ENCODE measurements at places on chromosomes 12 and 14.

DNA sequence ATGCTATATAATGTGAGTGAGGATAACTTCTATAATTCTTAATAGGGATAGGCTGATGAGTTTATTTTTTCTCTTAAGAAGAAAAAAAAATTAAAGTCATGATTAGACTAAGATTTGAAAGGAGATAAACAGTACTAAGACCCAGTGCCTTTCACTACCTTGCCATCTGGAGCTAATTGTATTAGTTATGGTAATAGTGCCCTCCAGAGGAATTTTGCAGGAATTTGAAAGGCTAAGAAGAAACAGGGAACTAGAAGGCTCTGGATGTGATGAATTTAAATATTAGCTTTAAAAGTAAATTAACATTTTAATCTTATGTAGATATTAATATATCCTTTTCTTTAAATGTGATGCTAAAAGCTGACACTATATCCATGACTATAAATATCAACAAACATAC, 36.6 kb upstream of the PIK3C2G start:
- DNase-seq, result no peak

DNA sequence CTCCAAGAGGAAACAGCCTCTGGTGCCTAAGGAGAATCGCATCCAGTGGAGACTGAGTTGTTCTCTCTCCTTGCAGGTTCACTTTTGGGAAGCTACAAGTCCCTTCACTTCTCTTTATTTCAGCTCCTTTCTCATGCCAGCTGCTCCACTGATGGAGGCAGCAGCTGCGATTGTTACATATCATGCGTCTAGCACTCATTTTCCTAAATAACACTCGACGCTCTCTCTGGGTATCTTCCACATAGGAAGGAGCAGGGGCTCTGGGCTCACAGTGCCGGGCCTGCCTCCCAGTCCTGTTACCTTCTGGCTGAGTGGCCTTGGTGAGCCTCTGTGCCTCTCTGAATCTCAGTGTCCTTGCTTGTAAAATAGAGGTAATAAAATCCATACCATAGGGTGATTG, 162.6 kb upstream of the HIF1A start:
- no peak for DNase-seq

DNA sequence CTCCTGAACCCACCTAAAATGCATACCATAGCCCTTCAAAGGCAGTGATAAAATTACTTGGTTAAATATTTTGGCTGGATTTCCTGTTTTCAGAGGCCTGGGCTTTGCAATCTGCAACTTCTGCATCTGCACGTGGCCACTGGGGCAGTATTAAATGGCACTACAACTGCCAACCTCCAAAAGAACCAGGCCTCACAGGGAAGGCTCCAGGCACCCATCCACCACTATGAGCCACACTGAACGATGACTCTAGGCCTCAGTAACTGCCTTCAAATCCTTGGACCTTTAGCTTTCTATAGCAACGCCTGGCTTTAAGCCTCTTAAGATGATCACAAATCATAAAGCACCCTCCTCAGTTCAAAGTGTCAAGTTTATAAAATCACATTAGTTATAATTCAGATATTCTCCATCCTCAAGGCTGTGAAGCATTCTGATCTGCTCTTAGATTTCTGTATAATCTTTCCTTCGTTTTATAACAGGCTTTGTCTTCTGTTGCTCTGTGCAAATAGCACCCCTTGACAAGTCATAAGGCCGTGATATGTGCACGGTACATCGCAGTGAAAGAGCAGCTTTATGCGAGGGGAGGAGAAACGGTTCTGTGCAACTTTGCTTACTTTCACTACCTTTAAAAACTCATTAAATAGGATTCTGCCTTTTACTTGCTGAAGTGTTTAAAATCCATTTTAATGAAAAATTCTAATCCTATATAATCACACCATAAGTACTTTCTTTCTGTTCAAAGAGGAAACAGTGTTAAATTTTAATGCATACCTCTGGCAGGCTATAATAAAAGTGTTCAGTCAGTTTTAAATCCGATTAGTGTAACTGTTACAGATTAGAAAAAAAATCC, 196.4 kb upstream of the G2E3 start:
- DNase-seq, result no peak

DNA sequence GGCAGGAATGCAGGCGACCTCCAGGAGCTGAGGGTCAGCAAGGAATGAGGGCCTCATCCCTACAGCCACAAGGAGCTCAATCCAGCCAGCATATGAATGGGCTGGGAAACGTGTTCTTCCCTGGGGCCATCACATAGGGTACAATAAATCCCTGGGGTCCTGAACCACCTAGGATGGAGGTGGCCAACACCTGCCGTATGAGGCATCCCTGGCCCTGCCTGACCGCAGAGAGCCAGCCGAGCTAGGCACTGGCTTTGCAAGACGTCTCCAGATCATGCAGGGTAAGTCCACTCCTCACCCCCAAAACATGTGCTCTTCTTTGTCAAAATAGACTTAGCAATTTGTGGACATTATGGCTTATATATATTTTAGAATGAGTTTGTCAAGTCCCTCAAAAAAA, 303.7 kb upstream of the DIO3 start:
- DNase-seq, result no peak

DNA sequence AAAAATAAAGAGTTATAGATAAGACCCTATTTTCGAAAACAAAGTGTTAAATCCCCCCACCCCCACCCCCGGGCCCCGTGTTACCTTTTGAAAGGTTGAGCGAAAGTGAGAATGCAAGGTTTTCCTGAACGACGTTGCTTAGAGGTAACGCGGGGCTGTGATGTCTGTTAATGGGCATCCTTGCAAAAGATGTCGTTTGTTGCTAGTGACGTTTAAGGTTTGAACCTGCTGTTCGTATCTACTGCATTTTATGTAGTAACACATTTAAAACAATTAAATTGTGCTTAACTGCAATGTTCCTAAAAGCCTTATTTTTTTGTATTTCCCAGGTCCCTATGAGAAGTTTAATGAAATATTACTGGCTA, 1.2 kb downstream of the CPSF6 start:
- DNase-seq, result no peak

GRCh38 chr12:31298922-31299321, 27.0 kb downstream of the SINHCAF start:
- DNase-seq, result no peak

GRCh38 chr14:105536691-105537579, 10.6 kb downstream of the TMEM121 start:
- no peak for DNase-seq

GRCh38 chr12:122646517-122647217, 56.5 kb downstream of the HCAR2 start:
- peak; percentile 95 for DNase-seq

DNA sequence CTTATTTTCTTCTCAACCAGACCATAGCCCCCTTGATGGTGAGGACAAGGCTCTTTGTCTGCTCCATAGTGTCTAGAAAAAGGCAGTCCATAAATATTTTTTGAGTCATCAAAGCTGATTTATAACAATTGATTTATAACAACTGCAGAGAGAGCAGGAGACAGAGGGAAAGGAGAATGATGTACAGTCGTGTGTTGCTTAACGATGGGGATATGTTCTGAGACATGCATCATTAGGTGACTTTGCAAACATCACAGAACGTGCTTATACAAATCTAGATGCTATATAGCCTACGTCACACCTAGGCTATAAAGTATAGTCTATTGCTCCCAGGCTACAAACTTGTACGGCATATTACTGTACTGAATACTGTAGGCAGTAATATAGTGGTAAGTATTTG, 143.3 kb downstream of the NTF3 start:
- no peak for DNase-seq

- DNase-seq, result no peak
These were observed 7.2 kb downstream of the TPCN1 start for GRCh38 chr12:113228394-113229028.

DNA sequence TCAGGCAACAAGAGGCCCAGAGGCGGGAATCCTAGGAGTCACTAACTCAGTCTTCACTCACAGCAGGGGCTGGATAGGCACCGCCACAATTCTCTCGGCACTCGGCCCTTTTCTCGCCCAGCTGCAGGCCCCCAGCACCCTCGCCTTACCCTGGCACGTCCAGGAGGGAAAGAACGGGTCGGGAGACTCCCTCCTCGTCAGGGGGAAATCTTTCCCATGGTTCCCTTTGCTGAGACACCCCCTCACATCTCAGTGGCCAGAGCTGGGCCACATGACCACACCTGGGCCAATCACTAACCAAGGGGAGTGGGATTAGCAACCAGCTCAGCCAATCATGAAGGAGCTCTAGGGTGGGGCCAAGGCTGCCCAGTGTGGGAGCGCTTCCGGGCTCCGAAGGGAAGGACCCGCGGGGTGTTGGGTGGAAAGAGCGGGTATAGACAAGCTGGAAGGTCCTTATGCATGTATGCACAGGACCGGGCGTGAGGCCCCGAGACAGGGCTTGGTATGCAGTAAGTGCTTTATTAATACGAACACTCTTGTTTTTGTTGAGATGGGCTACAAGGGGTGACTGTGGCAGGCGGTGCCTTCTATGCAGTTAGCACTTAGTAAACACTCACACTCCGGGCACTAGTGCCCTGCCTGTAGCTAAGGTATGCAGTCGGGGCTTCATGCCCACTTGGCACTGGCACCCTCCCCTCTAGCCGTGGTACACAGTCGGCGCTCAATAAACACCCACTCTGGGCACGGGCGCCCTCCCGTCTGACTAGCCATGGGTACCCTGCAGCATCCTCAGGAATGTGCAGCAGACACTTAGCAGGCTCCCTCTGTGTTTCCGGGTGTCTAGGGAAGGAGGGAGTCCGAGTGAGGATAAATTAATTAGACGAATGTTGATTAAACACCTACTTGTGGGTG, 40.3 kb downstream of the ADGRD1 start:
- no peak for DNase-seq

- peak; percentile 31 for DNase-seq
These were observed 57.2 kb upstream of the RIN3 start for GRCh38 chr14:92456215-92457015.

DNA sequence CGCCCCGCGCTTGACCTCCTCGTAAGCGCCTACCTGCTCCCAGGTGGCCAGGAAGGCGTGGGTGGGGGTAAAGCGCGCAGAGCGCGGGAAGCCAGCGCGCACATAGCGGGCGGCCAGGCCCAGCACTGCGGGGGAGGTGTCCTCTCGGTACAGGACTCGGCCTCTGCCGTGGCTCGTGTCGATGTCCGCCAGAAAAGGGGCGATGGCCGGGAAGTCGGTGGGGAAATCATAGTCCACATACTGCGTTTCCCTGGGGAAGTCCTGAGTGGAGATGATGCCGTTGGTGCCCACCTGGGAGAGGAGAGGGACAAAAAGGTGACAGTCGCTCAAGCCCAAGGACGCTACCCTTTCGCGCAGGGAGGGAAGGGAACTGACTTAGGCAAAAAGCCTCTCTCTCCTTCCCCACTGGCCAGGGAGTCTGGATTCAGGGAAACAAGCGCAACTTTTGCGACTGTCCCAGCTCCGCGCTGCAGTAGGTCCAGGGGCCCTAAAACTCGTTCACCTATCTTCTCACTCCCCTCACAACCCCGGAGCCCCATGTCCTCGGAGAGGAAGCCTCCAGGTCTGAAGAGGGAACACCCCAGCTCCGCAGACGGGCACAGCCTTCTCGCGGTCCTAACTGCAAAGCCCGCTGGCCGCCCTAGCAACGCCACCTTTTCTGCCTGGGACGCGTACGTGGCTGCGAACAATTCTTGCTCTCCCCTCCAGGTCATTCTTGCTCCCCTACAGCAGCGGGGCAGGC, 815 bp downstream of the NID2 start:
- DNase-seq, result no peak

DNA sequence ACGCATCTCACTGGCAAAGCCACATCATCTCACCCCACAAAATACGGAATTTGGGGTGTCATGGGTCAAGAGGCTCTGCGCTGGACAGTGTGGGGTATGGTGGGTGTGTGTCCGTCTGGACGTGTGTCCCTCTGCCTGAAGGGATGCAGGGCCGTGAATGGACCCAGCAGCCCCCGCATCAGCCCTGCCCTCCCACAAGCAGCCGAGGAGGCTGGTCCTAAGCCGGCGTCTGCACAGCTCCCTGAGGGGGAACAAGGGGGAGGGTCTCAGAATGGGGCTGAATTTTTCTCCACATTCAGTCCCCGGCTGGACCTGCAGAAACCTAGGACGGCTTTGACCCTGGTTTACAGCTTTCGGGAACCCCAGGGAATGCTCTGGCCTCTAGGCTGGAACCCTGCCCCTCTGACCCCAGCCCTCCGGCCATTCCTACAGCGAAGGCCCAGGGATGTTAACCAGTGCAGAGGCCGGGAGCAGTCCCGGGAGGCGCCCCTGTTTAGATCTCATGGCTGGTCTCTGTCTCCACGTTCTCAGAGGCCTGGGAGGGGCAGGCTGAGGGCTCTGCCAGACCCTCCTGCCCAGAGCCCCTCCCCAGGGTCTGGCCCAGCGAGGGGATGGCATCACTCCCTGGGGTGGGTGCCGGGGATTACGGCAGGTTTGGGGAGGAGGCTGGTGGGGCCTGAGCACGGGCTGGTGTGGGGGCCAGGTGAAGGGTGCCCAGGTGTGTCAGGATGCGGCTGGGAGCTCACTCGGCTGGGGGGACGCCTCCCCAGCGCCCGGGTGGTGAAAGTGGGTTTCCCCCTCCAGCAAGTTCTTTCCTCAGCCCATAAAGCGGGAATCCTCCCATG, 156.5 kb upstream of the C14orf180 start:
- DNase-seq, result no peak

- DNase-seq, result no peak
These were observed 499.8 kb upstream of the TBX3 start for GRCh38 chr12:115183752-115184151.

DNA sequence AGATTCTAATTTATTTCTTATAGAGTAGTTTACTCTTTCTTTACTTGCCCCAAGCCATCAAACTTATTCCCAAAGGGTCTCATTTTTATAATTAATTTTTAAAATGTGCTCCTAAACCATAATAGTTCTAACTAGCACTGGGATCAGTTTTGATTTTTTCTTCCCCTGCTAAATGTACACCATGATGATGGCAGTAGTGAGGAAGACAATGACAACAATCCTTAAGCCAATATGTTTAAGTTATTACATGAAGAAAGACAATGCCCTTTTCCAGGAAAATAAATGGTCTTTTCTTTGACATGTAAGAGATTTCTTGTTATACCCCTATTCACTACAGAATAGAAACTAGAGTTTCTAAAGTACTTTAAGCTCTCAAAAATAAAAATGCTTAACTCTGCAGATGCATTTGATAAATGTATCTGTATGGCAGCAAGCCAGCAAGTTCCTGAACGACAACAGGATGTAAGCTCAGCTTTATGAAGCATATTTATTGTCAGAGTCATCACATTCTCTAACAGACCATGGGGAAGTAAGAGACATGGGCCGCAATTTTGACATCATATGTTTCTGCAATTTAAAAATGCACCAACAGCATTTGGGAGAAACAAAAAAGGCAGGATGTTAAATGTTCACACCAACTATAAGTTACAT, 36.0 kb upstream of the SNX6 start:
- peak; percentile 92 for DNase-seq

- DNase-seq, result no peak
These were observed 157.0 kb upstream of the RMST start for GRCh38 chr12:97305651-97306050.

All from HS-5 (cell line).